ENCODE measurements at places on chromosomes 2 and 18. TPM values are rescaled to one million over a fixed set of nuclear protein-coding genes. Genes with fewer than 3 reads are reported as not detected.
A peak's percentile ranks its signal among the peaks of the same experiment; 100 is the strongest.

DNA sequence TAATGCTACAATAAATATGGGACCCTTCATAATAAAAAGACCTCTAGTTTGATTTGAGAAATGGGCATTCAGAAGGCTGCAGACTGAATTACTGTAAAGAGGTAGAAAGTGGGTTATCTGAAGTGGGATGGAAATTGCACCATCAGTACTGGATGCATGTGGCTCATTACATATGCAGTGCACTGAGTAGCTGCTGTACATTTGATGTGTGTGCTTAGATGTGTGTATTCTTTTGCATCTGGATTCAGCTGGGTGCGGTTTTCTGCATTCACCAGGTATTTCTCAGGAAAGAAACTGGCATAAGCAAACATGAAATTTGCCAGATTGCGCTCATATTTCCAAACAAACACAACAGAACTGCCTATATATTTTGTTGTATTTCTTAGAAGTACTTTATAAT, 38.2 kb downstream of the NDC80 start:
- H3K4me3 ChIP-seq = no peak overlapping the region
- no peak for DNase-seq
- H3K27me3 ChIP-seq = no peaks in the 10 kb centered on the region

GRCh38 chr2:16141641-16141921, 201.2 kb downstream of the MYCN start:
- H3K36me3 ChIP-seq = no peaks in the 10 kb centered on the region
- DNase-seq = no peak
- H3K4me1 ChIP-seq = no peaks in the 10 kb centered on the region
- no peak overlapping the region for H3K27ac ChIP-seq
- no peaks in the 10 kb centered on the region for H3K27me3 ChIP-seq

DNA sequence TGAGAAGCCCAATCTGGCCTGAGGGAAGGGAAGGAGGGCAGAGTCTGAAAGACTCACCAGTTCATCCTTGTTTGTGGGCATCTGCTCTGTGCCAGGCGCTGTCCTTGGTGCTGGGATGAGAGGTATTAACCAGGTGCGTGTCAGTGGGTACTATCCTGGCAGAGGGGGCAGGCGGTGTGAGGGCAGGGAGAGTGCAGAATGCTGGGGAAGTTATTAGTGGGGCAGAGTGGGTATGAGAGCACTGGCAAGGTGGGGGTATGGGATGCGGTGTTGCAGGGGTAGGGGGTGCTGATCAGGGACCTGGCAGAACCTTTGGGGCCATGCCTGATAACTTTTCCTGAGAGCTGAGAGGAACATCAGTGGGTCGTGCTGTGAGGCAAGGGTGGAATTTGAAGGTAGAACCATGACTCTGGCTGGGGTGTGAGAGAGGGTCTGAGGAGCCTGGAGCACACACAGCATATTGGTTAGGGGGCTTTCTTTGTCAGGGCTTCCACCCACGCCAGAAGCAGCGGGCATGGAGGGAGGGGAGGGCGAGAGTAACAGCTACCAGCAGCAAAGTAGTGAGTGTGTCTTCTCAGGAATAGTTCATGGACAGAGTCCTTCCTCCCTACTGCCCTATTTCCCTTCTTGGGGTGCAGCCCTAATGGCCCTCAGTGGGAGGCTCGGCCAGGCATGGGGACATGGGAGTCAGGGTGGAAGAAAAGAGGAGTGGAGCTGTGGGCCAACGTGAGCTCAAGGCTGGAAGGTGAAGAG, 290.7 kb downstream of the CYP26B1 start:
- H3K4me1 ChIP-seq = no peaks in the 10 kb centered on the region
- no peak overlapping the region for H3K4me3 ChIP-seq
- no peak overlapping the region for H3K27ac ChIP-seq
- no peaks in the 10 kb centered on the region for H3K36me3 ChIP-seq
- DNase-seq = no peak

DNA sequence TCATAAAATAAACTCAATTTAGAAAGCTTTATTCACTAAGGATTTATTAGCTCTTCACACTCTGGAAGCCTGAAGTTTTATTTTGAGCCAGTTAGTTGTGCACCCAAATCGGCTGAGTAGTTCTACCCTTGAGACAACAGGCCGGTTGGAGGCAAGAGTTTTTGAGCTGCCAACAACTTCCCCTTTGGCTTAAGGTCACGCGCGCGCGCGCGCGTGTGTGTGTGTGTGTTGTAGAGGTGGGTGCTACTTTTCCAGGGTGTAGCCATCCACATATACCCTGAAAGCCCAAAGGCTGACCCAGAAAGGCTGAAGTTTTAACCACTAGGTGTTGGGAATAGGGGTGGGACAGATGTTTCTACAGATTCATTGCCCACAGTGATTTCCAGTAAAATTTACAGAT, 150.2 kb upstream of the LHCGR start:
- no peaks in the 10 kb centered on the region for H3K4me1 ChIP-seq
- no peaks in the 10 kb centered on the region for H3K36me3 ChIP-seq
- H3K27me3 ChIP-seq = no peaks in the 10 kb centered on the region
- no peak overlapping the region for H3K4me3 ChIP-seq

DNA sequence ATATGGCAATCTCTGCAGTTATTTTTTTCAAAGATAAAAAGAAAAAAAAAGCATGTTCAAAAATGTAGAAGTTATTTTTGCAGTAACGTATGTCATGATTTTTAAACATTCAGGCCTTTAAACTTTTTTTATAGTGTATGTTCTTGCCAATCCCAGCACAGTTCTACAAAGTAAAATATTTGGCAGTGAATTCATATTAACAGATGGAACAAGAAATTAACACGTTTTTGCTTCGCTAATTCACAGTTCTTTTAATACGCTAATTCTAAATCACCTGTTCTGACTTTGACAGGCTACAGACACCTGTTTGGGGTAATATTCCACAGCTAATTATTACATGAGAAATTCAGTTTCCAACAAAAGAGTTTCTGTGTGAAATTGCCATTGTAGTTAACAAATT, 183.2 kb downstream of the ARHGAP15 start:
- H3K4me3 ChIP-seq = no peak overlapping the region
- no peak for DNase-seq
- no peak overlapping the region for H3K27ac ChIP-seq
- no peaks in the 10 kb centered on the region for H3K36me3 ChIP-seq
- no peaks in the 10 kb centered on the region for H3K4me1 ChIP-seq
- no peaks in the 10 kb centered on the region for H3K27me3 ChIP-seq

The SH3RF3 gene
- total RNA-seq = 1.6 TPM

The ASIC4 gene
- total RNA-seq = not detected

DNA sequence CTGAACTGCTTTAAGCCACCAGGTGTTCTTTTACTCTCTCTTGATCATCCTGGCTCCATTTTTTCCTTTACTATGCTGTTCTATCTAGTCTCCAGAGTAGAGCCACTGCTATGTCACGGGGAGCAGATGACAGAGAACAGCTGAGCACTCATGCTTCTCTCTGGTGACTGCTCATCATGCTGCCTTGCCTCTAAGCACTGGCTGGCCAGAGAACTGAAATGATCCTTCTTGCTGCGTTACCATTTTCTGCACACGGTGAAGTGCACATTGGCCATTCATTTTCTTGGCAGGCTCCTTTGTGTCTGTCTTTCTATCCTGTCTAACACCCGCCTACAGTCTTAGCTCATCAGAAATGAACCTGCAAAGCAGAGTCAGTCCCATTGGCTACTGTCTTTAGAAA, 86.0 kb downstream of the KCTD1 start:
- DNase-seq = no peak

DNA sequence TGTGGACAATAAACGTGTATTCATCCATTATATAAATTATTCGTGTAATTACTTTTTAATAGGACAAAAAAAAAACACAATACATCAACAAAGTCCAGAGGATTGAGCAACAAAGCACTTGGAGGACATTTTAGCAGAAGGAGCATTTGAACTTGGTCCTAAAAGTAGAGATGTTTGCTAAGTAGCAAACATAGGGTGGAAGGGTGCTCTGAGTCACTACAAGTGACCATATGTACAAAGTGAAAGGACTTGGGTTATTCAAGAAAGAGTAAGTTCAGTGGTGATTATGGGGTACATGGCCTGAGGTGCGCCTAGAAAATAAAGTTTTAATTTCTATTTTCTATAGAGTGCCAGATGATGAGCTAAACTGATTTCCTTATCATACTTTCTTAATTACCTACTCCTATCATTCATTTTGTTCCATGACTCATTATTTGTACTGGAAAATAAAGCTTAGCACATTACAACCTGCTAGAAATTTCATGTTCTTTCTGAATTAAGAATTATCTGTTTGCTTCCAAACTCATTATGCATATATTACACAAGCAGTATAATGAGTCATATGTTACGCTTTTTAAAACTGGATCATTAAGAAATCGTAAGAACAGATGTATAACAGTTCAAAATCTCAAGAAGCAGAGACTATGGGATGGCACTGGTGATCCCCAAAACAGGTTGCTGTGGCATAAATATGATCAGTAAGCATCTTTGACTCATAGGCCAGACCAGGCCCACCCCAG, 13.1 kb upstream of the PPP1R1C start:
- no peak overlapping the region for H3K4me3 ChIP-seq
- no peak overlapping the region for H3K27ac ChIP-seq
- H3K36me3 ChIP-seq = no peaks in the 10 kb centered on the region
- H3K4me1 ChIP-seq = no peaks in the 10 kb centered on the region
- no peak for DNase-seq

DNA sequence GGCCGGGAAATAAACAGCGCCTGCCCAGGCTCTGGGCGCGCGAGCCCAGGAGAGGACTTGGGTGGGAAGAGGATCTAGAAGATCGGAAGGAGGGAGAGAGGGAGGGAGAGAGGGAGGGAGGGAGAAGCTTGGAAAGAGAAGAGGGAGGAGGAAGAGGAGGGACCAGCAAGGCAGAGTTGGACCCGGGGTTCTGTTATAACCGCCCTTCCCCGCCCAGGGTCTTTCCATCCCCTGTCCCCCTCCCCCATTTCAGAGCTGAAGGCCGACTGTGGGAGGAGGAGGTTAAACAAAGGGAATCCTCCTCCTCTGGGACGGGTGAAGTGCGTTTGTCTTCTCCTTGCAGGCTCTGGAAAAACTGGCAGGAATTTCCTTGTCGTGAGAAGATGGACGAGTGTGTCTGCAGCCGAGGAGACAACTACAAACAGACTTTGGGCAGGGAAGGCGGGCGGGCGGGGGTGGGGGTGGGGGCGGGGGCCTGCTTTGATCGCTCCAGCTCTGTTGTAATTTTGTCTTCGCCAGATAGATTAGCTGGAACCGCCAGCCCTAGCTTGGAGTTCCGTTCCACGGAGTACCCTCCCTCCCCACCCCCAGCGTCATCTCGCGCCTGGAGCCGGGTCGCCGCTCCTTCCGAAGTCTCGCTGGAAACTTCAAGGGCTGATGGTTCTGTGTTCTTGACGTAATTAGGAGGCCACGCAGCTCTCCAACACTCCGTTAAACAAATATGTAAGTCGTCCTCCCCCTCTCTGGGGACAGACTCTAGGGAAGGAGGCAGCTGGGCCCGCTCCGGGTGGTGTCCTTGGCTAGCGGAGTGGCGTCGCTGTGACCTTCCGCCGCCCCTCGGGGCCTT, 6.4 kb upstream of the SP9 start:
- H3K27ac ChIP-seq = no peak overlapping the region
- no peak for DNase-seq
- H3K27me3 ChIP-seq = peaks cover 69% of the 10 kb centered on the region
- no peaks in the 10 kb centered on the region for H3K36me3 ChIP-seq
- peaks cover 37% of the 10 kb centered on the region for H3K4me1 ChIP-seq

The CPS1 gene
- 2.7 TPM for total RNA-seq

- DNase-seq = no peak
- no peak overlapping the region for H3K27ac ChIP-seq
Measured at GRCh38 chr18:58407263-58407648, 221.6 kb downstream of the ALPK2 start.

- peaks cover 18% of the 10 kb centered on the region for H3K27me3 ChIP-seq
- no peaks in the 10 kb centered on the region for H3K36me3 ChIP-seq
- DNase-seq = no peak
- H3K4me1 ChIP-seq = peaks cover 7% of the 10 kb centered on the region
Measured at GRCh38 chr2:118774458-118775133, 72.9 kb downstream of the EN1 start.

GRCh38 chr2:193518041-193518817, 1323.5 kb upstream of the TMEFF2 start:
- no peaks in the 10 kb centered on the region for H3K36me3 ChIP-seq
- no peak overlapping the region for H3K27ac ChIP-seq
- H3K4me1 ChIP-seq = no peaks in the 10 kb centered on the region
- H3K4me3 ChIP-seq = no peak overlapping the region

GRCh38 chr18:27839141-27839540, 337.8 kb downstream of the CDH2 start:
- no peak overlapping the region for H3K27ac ChIP-seq
- H3K4me1 ChIP-seq = no peaks in the 10 kb centered on the region
- H3K36me3 ChIP-seq = no peaks in the 10 kb centered on the region
- no peaks in the 10 kb centered on the region for H3K27me3 ChIP-seq
- no peak overlapping the region for H3K4me3 ChIP-seq
- DNase-seq = no peak

DNA sequence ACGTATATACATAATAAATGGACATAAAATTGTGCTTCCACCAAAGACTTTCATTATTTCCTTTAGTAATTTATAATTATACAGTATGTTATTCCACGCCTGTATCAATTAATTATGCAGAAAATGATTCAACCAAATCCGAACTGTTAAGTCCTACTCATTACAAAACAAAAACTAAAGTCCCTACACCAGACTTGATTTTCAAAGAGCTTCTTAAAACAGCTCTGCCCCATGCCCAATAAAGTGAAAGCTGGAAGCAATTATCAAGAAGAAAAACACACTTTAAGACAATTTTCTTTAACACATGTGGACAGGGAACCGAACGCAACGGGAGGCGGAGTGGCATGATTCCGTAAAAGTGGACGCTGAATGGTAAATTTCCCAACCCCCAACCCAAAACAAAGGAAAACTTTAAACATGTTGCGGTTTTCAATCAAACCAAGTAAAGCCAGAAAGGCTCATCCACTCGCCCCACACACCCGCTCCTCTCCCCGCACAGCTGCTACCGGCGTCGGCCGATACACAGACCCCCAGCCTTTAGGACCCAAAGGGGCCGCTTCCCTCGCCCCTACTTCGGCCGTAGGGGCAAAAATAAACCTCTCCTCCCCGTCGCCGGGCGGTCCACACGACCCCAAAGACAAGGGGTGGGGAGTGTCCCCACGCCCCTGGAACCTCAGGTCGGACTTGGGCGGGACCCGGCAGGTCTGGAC, 705 bp downstream of the YES1 start:
- H3K4me3 ChIP-seq = peak overlapping the region; percentile 94
- no peaks in the 10 kb centered on the region for H3K27me3 ChIP-seq
- no peaks in the 10 kb centered on the region for H3K36me3 ChIP-seq
